ENCODE measurements at places on chromosomes 5 and 9.

DNA sequence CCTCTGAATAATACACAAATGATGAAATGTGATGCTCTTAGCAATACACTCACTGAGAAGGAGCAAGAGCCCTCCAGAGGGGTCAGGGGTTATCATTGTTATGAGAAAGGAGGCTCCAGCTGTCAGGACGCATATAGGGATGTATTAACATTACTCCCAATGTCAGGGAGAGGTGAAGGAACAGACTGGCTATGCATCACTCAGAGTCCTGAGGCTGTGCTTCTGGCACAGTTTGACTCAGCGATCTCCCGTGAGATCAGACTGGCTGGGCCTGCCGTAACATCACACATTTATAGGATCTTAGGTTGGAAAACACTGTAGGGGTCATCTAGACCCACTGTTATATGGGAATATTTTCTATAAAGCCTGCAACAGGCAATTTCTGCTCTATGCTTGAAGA is 226.5 kb upstream of the GLRA1 start:
- no peak for DNase-seq

DNA sequence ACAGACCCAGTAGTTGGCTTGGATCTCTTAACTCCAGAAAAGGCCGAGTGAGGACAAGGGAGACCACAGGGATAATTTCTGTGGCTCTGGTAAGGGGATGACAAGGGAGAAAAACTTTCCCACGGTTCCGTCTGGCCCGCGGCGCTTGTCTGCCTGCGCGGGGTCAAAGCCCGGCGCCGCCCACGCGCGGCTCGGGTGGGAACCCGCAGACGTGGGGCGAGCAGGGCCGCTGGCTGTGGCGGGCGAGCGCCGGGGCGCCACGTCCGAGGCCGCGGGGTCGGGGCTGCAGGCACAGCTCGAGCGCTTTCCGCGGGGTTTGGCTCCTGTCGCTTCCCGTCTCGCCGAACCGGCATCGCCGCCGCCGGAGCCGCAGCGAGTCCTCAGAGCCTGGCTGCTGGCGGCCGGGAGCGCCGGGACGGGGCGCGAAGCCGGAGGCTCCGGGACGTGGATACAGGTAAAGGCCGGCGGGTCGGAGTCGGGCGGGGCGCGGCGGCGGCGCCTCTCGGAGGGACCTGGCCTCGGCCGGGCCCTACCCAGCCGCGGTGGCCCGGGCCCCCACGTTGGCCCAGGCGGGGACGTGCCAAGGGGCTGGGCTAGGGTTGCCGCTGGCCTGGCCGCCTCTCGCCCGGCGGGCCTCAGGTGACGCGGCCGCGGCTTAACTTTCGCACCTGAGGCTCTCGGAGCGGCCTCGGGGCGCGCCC is at the start of gene RNF180:
Gene RNF180 (plus strand): TSS at position 344 of the 701 bp plus-strand sequence. CDS start 34,965 bp downstream, outside the sequence.
- DNase-seq = no peak

- DNase-seq = no peak
Measured at GRCh38 chr5:73238873-73239272, 65.9 kb downstream of the TMEM174 start.

DNA sequence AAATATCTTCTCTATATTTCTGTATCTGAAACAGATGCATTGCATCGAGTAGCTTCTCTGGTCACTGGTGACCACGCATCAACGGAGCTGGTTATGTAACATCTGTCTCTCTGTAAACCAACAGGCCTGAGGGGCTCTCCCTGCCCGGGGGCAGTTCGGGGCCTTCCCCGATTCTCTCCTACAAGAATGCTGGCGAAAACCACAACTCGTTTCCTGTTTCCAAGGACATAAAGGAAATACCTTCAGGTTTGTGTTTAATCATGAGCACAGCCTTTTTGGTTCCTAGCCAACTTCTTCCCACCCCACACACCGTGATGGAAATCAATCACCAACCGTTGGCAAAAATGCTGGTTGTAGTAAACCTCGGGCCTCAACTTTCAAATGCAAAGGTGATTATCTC is 25.1 kb downstream of the GDNF start:
- DNase-seq = no peak

DNA sequence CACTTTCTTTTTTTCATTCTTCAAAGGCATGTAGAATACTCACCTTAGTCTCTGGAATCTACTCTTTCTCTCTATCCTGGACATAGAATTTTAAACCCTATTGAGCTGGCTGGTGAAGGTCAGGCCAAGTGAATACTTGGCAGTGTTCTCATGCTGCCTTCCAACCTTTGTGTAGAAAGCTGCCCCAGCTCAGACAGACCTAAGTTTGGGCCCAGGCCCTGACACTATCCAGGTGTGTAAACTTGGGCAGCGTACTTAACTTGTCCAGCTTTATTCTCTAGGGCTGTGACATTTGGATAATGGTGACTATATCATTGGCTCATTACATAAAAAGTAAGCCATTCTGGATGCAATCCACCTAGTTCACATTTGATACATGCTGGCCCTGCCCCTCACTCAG is 298.3 kb downstream of the IRX1 start:
- no peak for DNase-seq

DNA sequence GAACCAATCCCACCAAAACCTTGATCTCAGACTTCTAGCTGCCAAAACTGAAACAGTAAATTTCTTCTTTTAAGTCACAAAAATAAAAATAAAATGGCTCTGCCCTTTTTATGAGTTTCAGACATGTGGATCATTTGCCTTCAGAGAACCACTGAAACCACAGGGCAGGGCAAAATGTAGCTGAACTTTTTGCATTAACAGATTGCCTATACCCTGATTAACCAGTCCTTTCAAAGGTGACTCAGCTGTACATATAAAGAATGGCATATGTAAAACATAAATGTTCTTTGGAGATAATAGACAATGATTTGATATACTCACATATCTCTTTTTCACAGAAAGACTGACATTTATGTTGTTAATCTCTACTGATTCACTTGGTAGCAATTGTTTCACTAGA is 187.1 kb upstream of the GRIN3A start:
- DNase-seq = no peak

- DNase-seq = no peak
Measured at GRCh38 chr9:95985440-95986055, 110.1 kb downstream of the ERCC6L2 start.

GRCh38 chr5:129977810-129978209 is 73.5 kb downstream of the CHSY3 start:
- no peak for DNase-seq

GRCh38 chr9:113687680-113688371 is 188.3 kb upstream of the ZNF618 start:
- DNase-seq = no peak
